Ascending aorta (tissue), 2 donors: ENCODE measurements at places on chromosomes 7 and 10. TPM values are rescaled to one million over a fixed set of nuclear protein-coding genes. Genes with fewer than 3 reads are reported as not detected.
A peak's percentile ranks its signal among the peaks of the same experiment; 100 is the strongest.

The RET gene
- total RNA-seq, result not detected

The CDK6 gene
- 7.3 TPM for total RNA-seq

The MOGAT3 gene
- not detected for total RNA-seq

- no peak for DNase-seq
Measured at GRCh38 chr10:1050554-1050953, 1.6 kb upstream of the IDI1 start.

GRCh38 chr10:59991661-59992060 lies 85.3 kb upstream of the CCDC6 start:
- peak; percentile 11 for DNase-seq

DNA sequence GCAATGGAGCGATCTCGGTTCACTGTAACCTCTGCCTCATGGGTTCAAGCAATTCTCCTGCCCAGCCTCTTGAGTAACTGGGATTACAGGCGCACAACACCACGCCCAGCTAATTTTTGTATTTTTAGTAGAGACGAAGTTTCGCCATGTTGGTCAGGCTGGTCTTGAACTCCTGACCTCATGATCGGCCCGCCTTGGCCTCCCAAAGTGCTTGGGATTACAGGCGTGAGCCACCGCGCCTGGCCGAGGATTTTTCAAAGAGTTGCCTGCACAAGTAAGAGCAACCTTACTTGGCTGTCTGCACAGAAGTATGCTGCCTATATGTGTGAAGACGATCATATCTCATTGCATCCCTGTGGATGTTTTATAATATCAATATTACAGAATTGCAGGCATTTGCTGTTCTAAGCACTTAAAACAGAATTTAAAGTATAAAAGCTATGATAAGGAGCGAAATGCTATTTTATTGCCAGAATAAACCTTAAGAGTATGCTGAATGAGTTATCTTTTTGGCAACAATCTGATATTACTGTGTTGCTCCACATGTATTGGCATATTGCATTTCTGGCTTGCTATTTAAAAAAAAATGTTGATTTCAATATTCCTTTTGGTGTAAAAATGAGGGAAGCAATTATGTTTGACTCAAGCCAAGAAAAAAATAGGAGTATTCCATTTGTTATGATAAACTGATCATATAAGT lies 379.4 kb upstream of the SEMA3D start:
- DNase-seq, result no peak

DNA sequence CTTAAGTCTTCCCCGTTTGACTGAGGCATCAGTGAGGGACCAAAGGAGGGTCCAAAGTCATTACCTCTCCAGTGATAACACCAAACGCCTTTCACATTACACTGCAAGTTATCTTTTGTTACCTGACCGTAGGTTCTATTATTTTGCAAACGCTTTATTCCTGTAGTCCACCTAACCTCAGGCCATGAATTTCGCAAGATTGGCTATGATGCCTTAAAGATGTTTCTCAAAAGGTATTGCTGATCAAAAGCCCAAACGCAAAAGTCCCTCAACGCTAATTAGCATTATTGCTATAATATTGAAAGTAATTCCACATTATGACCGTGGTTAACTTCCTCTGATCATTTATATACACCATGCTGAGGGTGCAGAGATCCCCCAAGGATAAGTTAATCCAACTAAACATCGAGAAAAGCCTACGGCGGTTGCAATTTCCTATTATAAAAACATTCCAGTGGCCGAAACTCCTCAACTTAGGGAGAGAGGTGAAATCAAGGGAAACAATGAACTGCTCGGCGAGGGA lies 649 bp downstream of the DNA2 start:
- no peak for DNase-seq

DNA sequence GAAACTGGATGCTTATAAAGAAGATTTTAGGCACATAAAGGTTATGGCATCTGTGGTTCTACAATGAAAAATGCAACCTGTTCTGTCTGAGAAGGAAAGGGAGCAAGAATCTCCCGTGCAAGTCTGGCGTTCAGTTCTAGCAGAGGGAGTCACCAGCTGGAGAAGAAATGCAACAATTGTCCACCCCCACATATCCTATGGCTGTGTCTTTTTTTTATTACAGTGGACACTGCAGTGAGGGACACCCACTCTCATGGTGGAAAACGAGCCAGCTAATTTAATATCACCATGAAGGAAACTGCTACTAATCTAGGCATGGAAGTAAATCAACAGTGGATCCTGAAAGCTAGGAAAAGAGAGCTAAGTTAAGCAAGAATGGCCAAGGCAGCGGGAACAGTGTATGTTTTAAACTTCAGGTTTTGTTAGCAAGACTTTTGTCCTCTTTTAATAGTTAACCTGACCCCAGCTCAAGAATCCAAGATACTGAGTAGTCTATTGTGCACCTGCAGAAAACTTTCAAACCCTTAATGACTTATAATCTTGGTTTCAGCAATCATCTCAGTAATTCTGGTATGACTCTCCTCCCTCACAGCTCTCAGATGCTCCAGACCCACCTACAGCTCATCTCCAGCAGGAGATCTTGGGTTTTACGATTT lies 149.3 kb downstream of the FGFR2 start:
- no peak for DNase-seq

DNA sequence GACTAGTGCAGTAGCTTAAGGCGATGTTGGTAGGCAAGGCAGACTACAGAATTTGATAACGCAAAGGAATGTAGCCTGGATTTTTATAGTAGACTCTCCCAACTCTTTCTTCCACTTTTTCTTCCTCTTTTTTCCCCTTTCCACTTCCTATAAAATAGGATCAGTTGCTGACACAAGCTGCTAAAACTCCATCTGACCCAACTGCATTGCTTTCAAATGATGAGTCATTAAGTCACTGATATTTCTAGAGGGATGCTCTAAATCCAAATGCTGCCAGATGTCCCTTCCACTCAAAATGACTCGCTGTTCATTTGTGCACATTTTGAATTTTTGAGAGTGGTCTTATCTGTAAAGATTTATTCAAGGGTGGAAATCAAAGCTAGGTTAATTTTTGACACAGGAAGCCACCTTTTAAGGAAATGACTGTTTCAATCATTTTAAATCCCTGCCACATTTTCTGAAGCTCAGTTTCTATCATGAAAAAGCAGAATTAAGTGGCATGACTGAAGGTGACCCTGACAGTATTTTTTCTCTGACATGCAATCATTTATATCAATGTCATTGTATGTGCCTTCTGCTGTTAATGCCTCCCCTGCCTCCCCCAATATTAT lies 25.8 kb upstream of the SFMBT2 start:
- DNase-seq, result no peak

GRCh38 chr10:116761883-116762282 lies 19.5 kb upstream of the HSPA12A start:
- no peak for DNase-seq
